ENCODE measurements at places on chromosomes 3 and 15.

GRCh38 chr15:89457086-89457485 lies 39.3 kb downstream of the RHCG start:
- DNase-seq, result no peak

DNA sequence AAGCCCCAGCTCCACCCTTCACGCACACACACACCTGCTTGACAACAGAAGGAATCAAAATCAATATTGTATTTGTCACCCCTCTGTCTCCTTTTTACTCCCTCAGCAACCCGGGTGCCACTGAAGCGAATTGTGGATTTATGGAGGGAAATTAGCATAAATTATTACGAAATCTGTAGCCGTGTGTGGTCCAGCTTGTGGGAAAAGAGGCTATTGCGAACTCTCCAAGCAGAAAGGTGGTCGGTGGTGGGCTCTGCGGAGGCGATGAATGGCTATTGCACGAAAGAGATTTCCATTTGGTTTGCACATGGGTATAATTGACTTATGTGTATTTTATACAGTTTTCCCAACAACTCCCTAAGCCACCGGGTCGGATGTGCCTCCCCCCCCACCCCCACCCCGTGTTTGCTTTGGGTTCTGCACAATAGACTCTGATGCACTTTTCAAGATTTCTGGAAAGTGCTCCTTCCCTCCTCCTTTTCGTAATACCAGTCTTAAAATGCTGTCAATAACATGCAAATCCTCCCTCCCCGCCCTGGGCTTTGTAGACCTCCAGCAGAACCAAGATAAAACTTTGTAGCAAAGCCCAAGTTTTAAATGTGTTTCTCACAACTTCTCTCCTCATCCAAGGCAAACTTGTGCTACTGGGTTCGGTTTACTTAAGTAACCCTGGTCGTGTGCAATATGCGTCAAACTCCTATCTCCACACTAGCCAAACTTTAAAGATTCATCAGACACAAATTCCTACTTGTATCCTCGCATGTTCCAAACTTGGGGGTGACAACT lies 3.1 kb upstream of the FOXB1 start:
- no peak for DNase-seq

- no peak for DNase-seq
Observed at GRCh38 chr3:96700322-96701315, 113.8 kb upstream of the EPHA6 start.

DNA sequence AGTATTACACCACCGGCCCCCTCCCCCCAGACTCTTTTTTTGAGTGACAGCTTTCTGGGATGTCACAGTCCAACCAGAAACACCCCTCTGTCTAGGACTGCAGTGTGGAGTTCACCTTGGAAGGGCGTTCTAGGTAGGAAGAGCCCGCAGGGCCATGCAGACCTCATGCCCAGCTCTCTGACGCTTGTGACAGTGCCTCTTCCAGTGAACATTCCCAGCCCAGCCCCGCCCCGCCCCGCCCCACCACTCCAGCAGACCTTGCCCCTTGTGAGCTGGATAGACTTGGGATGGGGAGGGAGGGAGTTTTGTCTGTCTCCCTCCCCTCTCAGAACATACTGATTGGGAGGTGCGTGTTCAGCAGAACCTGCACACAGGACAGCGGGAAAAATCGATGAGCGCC lies 63.6 kb downstream of the AAGAB start:
- DNase-seq, result no peak

DNA sequence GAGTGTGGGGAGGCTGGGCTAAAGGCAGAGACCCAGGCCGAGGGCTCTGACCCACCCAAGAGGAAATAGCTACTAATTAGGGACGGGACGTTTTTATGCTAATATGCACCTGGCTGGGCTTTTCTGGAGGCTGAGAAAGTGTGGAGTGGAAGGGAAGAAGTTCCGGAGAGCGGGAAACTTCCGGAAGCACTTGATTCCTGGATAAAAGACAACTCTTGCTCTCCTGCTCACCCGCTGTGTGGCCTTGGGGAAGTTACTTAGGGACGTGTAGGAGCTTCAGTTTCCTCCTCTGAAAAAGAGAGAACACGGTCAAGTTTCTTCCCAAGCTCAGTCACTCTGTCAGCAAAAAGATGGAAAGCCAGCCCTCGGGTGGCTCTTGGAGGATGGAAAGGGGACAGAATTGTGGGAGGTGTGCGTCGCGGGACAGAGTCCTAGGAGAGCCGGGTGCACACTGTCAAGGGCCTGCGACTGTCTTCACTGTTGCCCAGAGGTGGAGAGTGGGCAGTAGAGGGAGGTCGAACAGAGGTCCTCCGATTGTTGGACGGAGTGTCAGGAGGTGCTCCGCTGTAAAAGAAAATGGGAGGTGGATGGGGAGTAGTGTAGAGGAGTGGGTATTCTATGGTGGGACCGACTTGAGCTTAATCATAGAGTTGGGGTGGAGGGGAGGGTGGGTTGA lies 43.2 kb downstream of the EPHB3 start:
- no peak for DNase-seq

DNA sequence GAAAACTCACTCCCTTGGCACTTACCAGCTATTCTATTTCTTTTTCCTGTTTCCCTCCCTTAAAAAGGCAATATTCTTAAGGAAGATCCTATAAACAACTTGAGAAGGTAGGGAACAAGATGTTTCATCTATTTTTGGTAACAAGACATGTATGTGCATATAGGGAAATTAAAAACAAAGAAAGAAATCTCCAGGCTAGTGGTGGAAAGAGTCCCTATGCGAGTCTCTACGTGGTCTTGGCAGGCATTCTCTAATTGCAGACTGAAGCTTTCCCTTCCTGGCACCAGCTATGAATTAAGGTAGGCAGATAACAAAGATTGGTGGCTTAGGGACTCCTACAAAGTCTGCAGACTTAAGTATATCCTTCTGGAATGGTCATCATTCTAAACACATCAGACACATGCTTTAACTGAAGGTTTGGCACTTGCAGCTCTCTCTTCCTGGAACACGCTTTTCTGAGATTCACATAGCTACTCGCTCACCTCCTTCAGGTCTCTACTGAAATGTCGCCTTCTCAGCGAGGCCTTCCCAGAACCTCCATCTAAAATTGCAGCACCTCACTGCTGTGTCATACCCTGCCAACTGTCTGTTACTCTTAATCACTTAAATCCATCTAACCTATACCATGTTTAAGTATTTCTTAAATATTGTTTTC lies 336.0 kb downstream of the VGLL3 start:
- DNase-seq, result no peak

DNA sequence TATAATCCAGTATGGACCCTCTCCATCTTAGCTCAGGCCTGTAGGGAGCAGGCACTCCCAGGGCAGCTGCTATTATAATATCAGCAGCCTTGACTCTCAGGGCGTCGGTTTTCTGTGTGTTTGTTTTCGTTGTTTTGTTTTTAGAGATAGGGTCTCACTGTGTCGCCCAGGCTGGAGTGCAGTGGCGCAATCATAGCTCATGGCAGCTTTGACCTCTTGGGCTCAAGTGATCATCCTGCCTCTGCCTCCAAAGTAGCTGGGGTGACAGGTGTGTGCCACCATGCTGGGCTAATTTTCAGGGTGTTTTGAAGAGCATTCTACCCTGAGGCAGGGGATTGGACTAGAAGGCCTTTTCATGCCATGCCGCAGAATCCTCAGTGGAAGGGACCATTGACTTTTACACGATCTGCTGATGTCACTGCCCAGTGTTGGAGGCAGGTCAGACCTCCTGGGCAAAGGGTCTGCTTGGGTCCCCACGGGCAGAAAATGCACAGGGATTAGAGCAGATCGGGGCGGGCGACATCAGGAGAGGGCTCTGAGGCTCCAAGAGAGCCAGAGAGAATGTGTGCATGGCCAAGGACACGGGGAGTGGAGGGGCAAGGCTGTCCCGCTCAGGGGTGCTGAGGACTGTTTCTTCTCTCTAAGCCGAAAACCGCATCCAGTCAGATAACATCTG lies 7.8 kb downstream of the MELTF start:
- DNase-seq, result no peak

DNA sequence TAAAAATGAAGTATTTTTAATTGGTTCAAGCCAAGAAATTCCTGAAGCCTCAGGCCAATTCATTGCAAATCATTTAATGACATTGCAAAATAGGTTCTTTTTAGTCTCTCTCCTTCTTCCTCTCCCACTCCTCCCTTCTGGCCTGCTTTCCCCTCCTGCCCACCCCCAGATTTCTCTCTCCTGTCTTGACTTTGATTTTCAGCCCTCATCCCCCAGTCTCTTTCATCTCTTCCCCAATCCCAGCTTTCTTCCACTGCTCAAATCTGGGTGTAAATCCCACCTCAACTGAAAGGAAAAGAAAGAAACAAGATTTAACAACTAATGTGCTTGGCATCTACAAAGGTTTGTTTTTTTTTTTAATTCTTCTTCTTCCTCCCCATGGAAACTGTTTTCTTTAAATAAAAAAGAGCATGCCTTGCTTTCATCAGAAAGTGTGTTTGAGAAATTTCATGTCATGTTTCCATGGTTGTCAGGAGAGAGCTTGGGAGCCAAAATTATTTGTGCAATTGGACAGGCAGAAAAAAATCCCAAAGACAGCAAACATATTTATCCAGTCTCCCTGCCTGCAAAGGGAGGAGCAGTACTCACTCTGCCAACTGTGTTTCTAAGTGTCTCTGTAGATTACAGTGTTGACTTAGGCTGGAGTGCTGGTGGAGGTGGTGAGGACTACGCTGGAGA lies 50.4 kb downstream of the BOC start:
- DNase-seq, result no peak

DNA sequence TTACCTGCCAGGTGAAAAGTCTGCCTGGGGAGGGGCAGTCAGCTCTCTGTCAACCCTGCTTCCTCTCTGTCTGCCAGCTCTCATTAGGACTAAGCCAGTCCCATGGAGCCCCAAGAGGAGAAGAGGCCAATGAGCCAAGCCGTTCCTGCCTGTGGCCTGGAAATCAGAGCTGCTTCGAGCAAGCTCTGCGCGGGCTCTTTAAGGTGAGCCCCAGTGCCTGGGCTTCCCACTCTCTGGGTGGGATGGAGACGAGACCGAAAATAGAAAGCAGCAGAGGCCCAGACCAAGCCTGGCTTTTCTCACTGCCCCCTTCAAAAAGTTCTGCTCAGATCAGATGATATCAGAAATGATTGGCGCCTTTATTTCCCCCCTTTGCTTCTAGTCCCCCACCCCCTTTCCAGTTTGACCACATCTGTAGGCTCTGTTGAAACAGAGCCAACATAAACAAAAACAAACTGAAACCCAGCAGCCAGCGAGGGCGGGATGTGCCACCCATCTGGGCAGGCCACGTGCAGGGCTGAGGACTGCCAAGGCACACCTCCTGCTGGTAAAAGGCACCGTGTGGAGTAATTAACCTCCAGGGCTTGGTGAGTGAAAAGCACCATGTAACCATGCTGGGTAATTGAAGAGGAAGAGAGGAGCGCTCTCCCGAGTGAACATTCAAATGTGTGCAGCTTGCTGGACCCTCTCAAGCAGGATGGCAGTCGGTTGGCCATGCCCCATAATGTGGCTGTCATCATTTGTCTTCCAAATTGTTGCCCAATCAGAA lies 471.0 kb upstream of the PROK2 start:
- DNase-seq, result no peak

DNA sequence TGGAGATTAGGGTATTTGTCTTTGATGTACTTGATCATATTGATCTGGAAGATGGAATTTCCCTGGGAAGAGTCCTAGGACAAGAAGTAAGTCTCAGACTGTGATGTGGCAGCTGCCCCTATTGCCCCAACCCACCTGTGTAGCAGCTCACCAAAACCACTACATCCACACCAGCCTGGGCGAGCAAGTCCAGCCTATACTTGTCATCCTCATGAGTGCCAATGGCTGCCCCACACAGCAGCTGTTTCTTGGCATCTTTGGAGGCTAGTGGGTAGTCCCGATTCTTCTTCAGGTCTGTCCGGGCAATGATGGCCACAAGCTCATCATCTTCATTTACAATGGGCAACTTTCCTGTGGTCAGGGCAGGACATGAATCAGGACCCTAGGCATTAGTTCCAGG lies 2.7 kb downstream of the IMPDH2 start:
- DNase-seq, result no peak

GRCh38 chr15:52086011-52086786 lies 26.4 kb downstream of the BCL2L10 start:
- no peak for DNase-seq

GRCh38 chr15:68484696-68485400 lies 52.9 kb upstream of the ITGA11 start:
- DNase-seq, result no peak

- no peak for DNase-seq
Observed at GRCh38 chr3:46857485-46858341, 5.5 kb downstream of the MYL3 start.

DNA sequence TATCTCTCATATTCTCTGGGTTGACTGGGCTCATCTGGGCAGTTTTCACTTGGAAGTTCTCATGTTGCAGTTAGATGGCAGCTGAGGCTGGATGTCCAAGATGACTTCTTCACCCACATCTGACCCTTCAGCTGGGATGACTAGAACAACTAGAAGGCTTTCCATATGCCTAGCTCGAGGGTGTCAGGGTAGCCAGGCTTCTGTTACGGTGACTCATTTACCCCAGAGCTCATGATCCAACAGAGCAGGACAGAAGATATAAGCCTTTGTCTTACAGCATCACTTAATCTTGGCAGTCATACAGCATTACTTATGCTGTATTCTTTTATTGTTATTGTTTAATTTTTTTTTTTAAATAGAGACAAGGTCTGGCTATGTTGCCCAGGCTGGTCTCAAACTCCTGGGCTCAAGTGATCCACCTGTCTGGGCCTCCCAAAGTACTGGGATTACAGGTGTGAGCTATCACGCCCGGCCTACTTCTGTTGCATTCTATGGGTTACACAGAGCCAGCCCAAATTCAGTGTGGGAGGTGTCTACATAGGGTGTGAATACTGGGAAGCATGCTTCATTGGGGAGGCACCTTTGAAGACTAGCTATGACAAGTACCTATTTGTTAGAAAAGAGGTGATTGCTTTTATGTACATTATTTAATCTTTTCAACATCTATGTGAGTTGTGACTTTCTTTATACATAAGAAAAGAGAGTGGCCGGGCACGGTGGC lies 10.7 kb downstream of the HMCES start:
- no peak for DNase-seq

- DNase-seq, result no peak
Observed at GRCh38 chr15:70327328-70327855, 229.7 kb upstream of the TLE3 start.

- DNase-seq, result no peak
Observed at GRCh38 chr15:37137221-37137620, 36.9 kb upstream of the MEIS2 start.

- DNase-seq, result no peak
Observed at GRCh38 chr3:162865466-162865865, 1368.9 kb downstream of the OTOL1 start.

DNA sequence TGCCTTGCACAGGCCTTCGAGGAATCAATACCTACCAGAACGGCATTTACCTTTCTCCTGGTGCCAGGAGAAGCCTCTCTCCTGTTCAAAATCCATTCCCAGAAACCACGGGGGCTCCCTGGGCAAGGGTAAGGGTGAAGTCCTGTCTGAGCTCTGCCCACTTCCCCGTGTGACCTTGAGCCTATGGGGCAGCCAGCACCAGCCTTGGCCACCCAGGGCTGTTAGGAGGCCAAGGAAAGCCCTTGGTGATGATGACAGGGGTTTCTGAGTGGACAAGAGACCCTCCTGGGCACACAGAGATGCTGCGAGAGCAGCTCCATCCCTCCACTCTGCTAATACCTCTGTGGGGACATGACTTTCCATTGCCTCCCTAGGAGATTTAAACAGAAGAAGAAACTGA lies 5.9 kb downstream of the SCN5A start:
- no peak for DNase-seq

GRCh38 chr15:94206463-94207167 lies 24.7 kb upstream of the MCTP2 start:
- DNase-seq, result no peak

Data from activated CD4-positive, alpha-beta T cell treated with anti-CD3 and anti-CD28 coated beads, Interleukin-2, amount 50 U/mL, for 4 hours (primary cell).